Hippocampal formation (tissue), 2 donors: ENCODE measurements at places on chromosomes 7 and 10.

DNA sequence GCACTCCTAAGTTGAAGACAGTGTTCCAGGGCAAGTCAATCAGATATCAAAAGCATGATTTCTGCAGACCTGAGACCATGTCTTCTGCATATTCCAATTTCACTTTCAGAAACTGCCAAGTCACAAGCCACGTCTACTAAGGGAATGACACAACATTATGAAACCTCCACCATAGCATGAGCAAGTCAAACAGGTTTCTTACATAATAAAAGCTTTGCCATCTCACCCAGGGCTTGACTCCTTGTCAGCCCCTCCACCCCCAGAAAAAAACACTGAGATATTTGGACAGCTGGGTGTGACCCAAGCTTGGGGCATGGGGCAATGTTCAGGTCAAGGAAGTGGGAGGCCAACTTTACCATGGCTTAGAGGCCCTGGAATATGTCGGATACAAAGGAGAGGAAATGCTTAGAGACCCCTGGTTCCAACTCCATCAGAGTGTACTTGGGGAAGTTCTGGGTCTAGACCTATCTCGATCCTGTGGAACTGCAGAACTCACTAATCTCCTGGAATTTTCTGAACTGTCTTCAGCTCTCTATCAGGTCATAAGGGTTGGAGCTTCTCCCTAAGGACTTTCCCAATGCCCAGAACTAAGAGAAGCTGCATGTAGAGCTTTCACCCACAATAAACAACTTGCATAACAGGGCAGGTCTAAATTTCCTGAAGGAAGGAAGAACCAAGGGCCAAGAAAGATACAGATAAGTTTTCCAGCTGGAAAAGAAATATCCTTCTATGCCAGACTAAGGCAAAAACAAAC, 80.6 kb upstream of the NAMPT start:
- no peak for DNase-seq

DNA sequence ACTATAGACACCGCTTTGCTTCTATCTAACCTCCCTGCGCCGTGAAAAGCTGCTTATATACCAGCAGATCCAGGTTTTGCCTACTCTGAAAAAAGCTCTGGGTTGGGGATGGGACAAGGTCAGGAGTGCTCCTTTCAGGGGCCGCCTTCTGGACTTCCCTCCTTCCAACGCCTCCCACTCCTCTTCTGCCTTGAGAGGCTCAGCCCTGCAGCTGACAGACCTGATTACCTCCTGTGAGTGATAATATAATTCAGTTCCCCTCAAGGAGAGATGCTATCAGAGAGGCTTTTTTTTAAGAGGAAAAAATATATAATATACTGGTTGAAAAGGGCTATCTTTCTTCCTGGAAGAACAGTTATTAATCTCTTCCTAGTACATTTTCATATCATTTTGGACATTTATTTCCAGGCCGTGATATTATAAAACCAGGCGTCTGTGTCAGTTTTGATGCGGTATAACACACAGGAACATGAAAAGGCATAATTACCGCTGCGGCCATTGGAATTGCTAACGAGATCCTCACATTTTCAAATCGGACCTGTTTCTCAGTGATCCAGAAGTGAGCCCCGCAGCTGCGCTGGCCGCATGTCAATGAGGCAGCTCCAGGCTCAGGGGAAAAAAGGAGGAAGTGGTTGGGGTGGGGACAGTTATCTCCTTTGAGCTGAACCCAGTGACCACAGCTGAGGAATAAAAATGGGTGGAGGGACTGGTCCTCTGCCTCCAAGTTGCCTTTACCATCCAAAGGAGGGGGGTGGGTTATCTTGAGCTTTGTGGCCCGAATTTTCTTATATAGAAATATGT, 457.1 kb downstream of the TYW1 start:
- no peak for DNase-seq

- DNase-seq: no peak
These were observed 46.0 kb upstream of the OPTN start for GRCh38 chr10:13053794-13054462.

GRCh38 chr7:93574269-93574645, 267 bp downstream of the CALCR start:
- no peak for DNase-seq

GRCh38 chr7:140222814-140223213, 46.0 kb upstream of the KDM7A start:
- DNase-seq: no peak
